Pulmonary artery endothelial cell (primary cell): ENCODE measurements at places on chromosomes 5 and 9. TPM values are rescaled to one million over a fixed set of nuclear protein-coding genes. Genes with fewer than 3 reads are reported as not detected.

ACER2 gene
- total RNA-seq, result 5.5 and 8.1 TPM in 2 replicates

PDLIM4 gene
- total RNA-seq, result 73.2 and 77.6 TPM in 2 replicates

- no peak for DNase-seq
Measured at GRCh38 chr5:1445313-1445688, at the start of gene SLC6A3. Gene SLC6A3 (minus strand): TSS chr5:1445440. CDS start chr5:1443197, 2,243 bp downstream.

GRCh38 chr5:140038373-140038957 is 4.6 kb downstream of the NRG2 start:
- DNase-seq, result no peak

DNA sequence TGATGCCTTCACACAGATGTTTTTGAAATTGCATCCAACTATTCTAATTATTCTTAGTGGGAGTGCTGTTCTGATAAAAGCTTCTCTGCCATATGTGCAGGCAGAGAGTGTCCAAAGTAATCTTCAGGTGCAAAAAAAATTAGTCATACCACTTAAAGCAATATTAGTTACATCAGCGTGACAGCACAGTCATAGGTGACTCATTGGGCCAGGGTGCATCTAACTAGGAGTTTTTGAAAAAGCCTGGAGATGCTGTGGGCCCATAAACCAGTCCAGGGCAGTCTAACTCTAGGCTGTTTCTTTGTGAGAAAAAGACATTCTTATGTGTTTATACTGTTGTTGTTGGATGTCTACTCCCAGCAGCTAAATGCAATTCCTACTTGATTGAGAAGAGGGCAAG is 33.0 kb upstream of the C6 start:
- no peak for DNase-seq

- DNase-seq, result no peak
Measured at GRCh38 chr5:10934783-10935355, 173.8 kb upstream of the DAP start.
